ENCODE measurements at places on chromosomes 7 and 10.
A peak's percentile ranks its signal among the peaks of the same experiment; 100 is the strongest.

- no peak for DNase-seq
Measured at GRCh38 chr7:33661430-33662160, 243.7 kb upstream of the BMPER start.

DNA sequence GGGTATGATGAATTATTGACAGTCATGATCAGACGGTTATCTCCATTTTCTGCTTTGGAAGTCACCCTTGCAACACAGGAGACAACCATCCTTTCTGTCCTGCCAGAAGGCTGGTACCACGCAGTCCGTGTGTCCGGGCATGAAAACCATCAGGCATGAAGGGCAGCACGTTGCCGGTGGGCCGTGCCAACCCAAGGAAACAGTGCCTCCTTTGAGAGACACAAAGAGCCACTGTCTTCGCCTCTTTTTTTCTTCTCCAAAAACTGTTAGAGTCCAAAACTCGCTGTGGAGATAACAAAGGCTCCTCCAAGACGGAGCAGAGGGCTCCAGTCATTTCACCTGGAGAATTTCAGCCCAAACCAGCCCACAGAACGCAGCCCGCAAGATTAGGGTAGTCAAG lies 60.4 kb upstream of the ARHGAP21 start:
- no peak for DNase-seq

DNA sequence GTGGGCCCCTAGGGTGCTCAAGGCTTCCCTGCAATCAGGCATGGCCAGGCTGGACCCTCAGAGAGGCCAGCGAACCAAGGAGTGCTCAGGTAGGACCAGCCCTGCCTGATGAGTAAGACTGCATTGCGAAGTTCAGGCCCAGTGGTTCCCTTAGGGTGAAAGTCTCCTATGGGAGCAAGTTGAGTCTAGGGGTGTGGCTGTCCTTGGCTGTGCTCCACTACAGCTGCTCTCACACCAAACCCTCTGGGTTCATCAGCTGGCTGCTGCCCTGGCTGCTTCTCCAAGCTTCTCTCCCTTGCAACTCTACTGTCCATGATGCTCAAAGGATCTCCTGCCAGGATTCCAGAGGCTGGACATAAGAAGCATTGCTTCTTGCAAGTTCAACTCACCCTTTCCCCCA lies 18.7 kb downstream of the FAM25A start:
- no peak for DNase-seq

DNA sequence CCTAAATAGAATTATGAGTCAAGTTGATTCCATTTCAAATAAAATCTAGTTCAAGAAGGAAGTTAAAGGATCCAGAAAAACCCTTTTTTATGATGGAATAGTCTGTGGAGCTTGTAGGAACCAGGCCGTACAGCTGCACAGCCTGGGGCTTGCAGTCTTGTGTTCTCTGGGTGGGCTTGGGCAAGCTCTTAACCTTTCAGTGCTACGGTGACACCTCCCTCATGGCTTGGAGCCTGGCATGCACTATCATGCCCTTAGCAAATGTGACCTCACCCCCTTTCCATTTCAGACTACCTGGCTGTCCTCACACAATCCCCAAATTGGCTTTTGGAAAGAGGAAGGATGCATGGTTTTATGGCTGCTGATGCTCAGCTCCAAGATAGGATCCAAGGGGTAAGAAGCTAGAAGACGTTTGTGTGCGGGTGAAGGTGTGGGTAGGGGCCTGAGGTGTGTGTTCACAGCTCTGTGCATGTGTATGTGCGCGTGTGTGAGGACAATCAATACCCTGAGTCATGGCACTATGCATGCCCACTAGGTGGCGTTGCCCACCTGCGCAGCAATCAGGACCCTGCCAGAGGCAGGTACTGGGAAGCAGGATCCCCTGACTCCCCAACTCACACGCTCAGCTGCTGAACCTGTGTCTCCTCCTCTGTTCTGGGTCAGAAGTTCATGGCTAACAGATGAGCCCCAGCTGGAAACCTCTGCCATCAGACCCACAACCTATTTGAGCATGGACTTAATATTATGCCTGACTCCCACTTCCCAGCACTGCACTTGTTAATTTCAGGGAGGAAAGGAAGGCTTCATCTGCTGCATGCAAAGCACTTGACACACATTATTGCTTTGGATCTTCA lies 113.4 kb downstream of the PTPN20 start:
- DNase-seq, result peak; percentile 38

- no peak for DNase-seq
Measured at GRCh38 chr10:50552771-50553535, 70.8 kb downstream of the SGMS1 start.
